ENCODE measurements at places on chromosomes 2 and 18.
A peak's percentile ranks its signal among the peaks of the same experiment; 100 is the strongest.

GRCh38 chr18:39053571-39053970, 1488.0 kb upstream of the CELF4 start:
- DNase-seq = no peak

DNA sequence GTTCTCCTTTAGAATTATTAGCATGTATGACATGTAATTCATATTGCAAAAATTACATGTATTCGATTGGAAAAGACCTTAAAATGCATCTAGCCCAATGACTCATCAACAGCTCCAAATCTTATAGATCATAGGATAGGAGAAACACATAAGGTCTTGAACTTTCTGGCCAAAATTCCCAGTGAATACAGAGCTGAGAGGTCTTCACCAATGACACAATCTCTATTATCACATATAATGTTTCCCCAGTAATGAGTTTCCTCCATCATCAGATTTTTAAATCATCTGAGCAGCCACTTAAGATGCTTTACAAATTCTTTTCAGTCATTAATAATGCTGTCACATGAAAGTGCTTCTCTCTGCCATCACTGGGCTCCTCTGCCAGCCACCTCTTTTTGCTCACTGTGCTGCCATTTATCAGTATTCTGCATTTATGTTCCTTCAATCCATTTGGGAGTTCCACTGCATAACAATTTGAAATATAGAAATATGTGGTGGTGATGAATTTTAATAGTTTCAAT, 804.9 kb downstream of the SUCLG1 start:
- no peak for DNase-seq

- DNase-seq = no peak
Observed at GRCh38 chr2:16709769-16710168, 44.1 kb upstream of the CYRIA start.

DNA sequence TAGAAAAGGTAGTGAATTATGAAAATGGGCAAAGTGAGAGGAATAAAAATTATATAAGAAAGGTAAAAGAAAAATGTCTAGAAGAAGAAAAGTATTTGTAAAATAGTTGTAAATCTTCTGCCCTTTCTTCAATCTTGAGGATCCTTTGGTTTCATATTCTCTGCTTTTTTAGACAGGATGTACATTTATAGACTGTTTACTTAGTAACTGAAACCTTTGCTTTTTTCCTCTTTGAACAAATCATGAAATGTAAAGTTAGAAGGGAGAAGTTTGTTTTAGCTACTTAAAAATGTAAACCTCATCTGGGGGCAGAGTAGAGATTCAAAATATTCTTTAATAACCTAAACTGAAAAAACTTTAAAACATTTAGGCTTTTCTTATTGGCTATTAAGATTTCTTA, 150.4 kb upstream of the ITGA4 start:
- DNase-seq = no peak

DNA sequence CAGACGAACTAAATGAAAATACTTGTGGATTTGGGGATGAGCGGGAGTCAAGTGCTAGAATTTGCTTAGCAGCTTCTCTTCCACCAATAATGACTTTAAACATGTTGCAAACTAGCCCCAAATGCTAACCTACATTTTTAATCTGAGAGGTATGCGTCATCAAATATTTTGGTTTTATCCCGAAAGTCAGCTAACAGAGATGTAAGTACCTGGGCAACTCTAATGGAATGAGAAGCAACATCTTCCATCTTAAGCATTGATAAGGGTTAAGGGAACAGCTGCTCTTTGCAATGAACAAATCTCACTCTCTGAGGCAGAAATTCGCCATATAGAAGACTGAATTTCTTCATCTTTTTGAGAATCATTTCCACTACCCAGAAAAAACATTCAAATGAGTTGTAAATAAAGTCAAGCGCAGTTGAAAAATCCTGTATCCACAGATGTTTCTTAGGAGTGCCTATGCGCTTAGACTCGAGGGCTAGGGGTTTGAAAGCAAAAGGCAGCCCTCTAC, 926 bp upstream of the YPEL5 start:
- no peak for DNase-seq

DNA sequence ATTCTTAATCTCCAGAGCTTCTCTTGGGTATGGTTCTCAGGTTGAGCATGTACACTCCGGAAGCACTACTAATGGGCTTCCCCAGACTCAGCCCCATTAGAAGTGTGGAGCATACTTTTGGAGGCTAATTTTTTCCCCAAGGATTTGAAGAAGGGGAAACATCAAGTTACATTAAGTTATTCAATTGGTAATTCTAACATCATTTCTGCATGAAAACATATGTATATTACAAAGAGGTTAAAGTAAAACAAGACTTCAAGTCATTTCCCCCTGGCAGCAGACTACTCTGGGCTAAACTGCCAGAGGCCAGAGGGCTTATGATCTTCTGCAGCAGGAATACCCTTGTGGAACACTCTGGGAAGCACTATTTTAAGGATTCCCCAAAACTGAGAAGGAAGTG, 227.7 kb upstream of the STK17B start:
- no peak for DNase-seq

- no peak for DNase-seq
Observed at GRCh38 chr2:49248506-49248905, 94.2 kb upstream of the FSHR start.

DNA sequence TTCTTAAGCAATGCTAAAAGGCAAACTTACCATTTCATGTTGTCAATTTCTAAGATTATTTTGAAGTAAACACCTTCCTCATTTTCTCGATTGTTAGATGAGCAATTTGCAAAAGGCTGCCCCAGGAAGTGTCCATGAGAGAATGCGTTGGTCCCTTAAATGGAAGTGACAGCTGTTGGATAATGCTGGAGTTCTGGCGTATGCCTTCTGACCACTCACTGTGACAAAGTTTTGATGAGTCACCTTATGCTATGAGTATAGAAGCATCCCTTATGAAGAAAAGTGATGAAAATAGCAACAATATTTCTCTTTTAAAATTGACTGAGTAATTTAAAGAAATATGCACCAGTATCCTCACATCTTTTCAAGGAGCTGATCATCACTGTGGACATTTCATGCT, 1497.5 kb downstream of the DPP10 start:
- no peak for DNase-seq

DNA sequence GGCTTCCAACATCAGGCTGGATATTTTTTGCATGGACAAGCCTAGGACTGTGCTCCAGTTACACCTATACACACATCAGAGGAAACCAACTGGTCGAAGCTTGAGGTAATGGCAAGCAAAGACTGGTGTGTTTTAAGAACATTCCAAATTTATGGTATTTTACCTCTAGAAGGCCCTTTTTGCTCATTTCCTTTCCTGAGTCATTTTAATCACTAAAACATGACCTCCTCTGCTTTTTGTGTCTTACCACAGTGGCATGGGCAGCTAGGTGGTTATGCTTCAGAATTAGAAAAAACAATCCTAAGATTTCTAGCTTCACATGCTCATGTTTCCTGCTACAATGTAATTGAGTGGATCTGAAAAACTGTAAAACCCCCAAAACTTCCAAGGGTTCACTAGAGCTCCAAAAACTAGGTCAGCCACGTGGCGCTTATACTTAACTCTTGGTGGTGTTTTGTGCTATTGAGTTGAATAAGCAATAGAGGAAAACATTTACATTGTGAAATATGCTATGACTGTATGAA, 30.6 kb upstream of the CHRNA1 start:
- DNase-seq = no peak

DNA sequence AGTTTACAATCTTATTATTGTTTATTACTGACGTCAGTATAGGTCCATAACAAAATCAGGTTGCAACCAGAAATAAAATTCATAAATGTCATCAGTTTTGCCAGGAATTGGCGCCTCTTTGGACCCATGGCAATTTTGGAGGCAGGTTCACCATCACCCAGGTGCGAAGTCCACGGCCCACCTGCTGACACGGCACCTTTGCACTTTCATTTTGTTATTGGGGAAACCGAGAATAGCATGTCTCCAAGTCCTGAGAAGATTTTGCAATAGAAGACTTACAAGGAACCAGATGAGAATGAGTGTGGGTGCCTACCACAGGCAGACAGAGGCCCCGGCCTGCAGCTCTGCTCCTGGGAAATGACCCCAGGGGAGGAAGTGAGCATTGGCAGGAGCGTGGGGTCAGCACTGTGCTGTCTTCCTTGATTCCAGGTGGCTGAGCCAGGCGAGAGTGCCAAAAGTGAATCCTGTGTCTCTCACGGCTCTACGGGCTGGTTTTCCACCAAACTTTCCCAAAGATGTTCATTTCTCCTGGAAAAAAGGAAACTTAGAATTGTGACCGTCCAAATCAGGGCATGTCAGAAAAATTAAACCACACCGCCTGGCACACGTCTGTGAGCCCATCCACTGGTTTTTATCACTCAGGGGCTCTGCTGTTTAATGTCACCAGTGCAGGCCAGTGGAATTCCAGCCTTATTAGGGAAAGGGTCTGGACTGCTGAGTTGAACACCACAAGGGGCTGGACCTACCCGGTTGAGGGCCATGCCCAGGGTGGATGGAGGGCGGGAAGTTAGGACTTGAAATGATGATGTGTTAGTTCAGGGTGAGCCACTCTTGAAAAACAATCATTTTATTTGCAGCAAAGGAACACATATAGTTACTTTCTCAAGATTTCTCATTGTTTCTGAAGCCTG, 96.5 kb downstream of the PTGR3 start:
- no peak for DNase-seq

DNA sequence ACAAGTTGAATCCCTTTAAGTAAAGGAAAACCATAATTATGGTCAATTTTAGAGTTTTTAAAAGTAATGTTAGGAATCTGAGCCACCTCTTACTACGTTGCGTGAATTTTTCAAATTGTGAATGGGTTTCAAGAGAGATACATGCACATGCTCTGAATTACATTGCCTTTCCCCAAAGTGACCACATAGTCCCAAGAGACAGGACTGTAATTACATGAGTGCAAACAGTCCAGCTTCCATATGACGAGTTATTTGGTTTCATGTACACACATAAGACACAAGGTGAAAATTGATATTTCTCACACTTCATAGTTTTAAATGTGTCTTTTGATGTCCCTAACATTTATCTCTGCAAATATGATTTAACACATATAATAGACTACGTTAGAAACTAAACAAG, 850.8 kb downstream of the LRP1B start:
- DNase-seq = no peak

- DNase-seq = no peak
Observed at GRCh38 chr18:9961041-9961440, 47.2 kb downstream of the VAPA start.

DNA sequence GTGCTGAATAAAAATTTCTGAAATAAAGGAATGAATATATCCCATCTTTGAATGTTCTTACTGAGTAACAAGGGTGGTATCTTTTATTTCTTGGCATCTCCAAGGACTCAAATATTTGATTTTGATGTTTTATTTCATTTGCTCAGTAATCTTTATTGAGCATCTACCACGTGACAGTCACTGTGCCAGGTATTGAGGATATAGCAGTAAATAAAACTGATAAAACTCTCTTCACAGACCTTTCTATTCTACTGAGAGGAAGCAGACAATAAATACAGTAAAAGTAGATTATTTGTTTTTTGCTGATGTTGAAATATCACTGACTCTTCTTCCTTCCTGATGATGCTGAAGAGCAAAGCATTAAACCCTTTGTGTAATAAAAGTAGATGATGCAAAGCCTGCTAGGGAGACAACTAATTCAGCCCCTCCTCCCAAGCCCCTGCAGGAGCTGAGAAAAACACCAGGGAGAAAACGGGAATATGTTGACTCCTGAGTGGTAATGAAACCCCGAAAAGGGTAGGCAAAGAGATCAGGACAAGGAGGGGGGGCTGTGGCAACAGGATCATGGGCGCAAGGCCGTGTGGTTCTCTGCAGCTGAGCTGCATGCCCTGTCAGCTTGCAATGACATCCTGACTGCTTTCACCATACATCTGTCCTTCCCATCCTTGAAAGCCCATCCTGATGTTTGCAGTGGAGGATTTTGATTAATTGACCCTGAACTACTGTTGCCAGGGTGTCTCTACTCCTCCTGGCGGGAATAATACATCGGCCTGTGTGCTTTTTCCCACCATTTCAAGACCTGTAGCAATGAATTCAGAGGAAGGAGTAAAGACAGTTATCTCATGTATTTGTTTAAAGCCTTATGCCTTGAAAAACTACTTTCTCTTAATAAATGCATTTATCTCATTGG, 117.4 kb downstream of the EML6 start:
- no peak for DNase-seq

GRCh38 chr2:233023007-233023760, 9.3 kb upstream of the NEU2 start:
- DNase-seq = no peak

DNA sequence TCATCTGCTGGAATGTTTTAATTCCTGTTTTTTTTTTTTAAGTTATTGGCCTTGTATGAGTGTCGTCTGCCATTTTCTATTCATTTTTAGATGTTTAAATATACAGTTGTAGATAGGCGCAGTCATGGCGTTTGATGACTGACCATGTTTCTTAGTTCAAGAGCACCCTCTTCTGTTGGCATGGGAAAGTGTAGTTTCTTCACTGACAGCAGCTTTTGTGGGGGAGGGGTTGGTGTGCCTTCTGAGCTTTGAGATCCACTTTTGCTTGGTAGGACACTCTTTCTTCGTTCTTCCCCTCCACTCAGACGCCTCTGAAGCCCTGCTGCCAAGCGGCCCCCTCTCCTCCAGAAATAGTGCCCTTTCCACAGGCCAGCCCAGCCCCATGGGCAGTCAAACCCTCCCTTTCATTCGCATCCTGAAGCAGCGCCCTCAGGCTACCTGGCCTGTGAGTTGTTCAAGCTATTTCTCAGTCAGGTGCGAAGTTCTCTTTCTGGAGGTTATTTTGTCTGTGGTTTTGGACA, 492.0 kb downstream of the TNS1 start:
- DNase-seq = peak; percentile 93

- no peak for DNase-seq
Observed at GRCh38 chr2:14827226-14828023, 194.9 kb downstream of the LRATD1 start.

DNA sequence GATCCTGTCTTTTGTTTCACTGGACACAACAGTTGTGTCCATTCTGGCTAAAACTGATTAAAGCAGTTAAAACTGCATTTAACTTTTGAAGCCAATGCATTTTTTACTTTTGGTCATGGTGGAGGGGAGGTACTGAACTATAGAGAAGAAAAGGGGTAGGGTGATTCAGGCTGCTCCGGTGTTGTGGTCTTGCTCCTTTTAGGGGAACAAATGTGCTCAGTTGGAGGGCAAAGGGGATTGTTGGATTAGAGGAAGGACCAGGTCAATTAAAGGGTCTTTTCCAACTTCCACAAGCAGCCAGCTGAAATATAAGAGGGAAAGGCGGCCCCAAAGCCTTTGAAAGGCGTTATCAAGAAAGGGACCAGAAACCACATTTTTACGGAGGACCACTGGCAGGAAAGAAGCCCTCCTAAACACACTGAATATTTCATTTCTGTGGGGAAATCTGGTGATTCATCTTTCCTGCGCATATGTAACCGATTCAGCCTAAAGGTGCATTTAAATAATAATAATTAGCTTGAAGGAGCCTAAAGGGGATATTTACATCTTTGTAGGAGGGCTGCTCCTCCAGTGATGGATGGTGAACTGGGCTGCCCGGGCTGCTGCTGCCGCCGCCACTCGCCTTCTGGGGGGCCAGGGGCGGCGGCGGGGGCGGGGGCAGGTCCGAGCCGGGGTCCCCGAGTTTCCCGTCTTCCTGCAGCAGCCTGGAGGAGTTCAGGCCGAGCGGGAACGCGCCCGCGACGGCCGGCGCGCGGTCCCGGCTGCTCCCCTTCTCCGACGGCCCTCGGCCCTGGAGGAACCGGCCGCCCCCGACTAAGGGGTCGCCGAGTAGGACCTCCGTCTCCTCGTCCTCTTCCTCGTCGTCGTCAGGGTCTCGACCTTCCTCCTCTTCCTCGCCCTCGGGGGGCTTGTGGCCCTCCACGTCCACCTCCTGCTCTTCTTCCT, 5.2 kb downstream of the SKOR2 start:
- no peak for DNase-seq
